ENCODE measurements at places on chromosomes 1 and 21.
A peak's percentile ranks its signal among the peaks of the same experiment; 100 is the strongest.

DNA sequence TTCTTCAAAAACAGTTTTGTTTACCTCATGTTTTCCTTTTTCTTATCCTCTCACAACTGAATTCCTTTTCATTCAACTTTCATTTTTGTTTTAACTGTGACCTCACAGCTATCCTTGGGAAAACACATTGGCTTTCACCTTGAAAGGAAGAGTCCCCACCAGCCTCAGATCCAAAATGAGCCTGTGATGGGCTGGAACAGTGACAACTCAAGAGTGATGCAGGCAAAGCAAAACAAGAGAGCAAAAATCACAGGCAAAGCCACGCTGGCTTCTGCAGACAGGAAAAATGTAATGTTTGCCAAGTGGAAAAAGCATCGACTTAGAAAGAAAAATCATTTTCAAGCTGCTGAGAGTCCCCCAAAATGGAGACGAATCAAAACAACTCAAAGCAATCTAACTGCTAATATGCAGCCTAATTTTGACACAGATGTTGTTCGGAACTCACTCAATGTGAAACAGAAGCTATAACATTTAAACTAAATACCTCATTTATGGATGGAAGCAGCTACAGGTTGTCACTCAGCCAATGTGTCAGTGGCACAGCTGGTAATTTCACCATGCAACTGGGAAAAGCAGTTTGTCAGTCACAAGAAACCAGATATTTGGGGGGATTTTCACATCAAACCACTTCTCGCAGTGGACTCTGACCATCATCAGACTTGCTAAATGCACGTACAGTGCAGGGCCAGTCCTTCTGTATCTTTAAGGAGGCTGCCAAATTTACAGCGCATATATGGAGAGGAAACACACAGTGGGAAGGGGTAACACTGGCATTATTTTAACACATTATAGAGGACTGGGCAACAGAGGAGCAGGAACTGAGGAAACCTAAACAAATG is 50.7 kb downstream of the ALG14 start:
- H3K4me1 ChIP-seq: no peaks in the 10 kb centered on the region
- no peak for DNase-seq
- peaks cover 1% of the 10 kb centered on the region for H3K36me3 ChIP-seq
- H3K27me3 ChIP-seq: no peaks in the 10 kb centered on the region

DNA sequence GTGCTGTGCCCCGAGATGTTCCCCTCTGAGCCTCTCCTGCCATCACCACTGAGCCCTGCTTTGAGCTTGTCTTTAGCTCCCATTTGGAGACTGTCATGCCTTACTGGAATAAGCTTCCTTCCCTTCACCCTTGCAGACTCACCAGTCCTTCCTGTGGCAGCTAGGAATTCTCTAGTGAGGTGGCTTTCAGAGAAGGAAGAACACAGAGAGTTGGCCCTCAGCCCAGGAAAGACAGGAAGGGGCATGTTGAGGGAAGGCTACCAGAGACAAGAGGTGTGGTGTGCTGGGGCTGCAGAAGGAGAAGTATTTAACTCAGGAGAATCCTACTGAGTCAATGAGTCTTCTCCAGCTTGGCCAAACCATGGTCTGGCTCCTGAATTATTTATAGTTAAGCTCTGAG is 76.3 kb downstream of the UCK2 start:
- H3K36me3 ChIP-seq: peaks cover 29% of the 10 kb centered on the region
- no peak for DNase-seq
- no peak overlapping the region for H3K27ac ChIP-seq
- H3K4me3 ChIP-seq: no peak overlapping the region
- H3K27me3 ChIP-seq: no peaks in the 10 kb centered on the region

DNA sequence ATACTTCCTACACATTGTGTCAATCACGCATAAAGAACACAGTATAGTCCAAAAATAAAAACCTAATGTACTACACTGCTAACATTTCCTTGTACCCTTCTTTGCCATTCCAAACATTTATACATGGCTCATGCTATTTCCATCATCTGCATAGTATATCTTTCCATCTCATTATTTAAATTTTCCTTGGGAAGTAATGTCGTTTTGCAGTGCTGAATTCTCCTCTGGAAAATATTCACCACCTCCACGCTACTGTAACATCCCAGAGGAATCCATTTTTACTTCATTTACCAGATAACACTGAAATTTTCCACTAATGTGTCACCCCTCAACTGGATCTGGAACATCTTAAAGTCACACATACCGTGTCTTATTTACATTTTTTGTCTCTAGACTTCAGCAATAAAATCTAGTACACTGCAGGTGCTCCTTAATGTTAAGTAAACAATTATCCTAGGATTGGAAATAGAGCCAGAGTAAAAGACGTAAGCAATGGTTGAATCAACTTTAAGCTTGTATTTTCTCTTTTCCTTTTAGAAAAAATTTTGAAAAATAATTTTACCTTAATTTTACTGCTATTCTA is 881.0 kb downstream of the AMY1C start:
- no peaks in the 10 kb centered on the region for H3K36me3 ChIP-seq
- H3K4me3 ChIP-seq: no peak overlapping the region
- DNase-seq: peak; percentile 4
- H3K27ac ChIP-seq: no peak overlapping the region
- no peaks in the 10 kb centered on the region for H3K4me1 ChIP-seq
- no peaks in the 10 kb centered on the region for H3K27me3 ChIP-seq

DNA sequence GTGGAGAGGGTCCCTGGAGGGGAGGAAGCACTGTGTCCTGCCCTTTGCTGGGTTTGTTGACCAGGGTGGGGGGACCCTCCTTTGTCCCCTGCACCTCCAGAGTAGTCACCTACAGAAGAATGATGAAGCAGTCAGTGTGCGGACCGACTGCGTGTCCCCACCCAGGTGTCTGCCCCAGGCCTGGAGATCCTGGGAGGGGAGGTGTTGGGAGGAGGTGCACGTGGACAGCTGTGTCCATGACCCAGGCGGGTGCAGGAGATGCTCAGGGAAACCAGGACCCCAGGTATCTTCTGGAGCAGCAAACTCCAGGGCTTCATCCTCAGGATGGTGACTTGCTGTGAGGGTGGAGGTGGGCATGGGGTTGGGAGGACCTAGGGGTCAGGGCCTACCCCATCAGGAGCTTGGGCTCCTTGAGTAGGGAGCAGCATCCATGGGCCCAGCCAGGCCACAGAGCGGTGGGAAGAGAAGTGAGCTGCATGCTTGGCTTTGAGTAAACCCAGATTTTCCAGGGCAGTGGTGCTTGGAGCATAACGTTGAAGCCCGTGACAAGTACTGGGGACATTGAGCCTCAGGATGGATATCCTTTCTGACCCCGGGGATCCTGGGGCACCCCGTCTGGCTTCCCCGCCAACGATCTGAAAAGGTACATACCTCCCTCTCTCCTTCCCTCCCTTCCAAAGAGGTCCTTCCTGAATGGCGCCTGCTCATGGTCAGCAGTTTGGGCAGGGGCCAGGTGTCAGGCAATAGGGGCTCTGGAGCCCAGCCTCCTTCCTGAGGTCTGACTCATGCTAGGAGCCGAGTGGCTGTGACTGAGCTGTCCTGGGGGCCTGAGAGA is 13.7 kb downstream of the ACTRT2 start:
- no peak for DNase-seq
- H3K4me1 ChIP-seq: no peaks in the 10 kb centered on the region
- H3K27me3 ChIP-seq: no peaks in the 10 kb centered on the region
- no peaks in the 10 kb centered on the region for H3K36me3 ChIP-seq
